ENCODE measurements at places on chromosomes 12 and 14. TPM values are rescaled to one million over a fixed set of nuclear protein-coding genes. Genes with fewer than 3 reads are reported as not detected.

SELPLG gene
- total RNA-seq = 1.00 TPM

PTPRR gene
- total RNA-seq = 2.2 TPM

PSMD9 gene
- 86.6 TPM for total RNA-seq

PDE3A gene
- 1.4 TPM for total RNA-seq

All from uterine smooth muscle cell (primary cell).